ENCODE measurements at places on chromosomes 5 and 9.

GRCh38 chr5:147743678-147744374, 38.7 kb downstream of the JAKMIP2 start:
- no peak for DNase-seq

DNA sequence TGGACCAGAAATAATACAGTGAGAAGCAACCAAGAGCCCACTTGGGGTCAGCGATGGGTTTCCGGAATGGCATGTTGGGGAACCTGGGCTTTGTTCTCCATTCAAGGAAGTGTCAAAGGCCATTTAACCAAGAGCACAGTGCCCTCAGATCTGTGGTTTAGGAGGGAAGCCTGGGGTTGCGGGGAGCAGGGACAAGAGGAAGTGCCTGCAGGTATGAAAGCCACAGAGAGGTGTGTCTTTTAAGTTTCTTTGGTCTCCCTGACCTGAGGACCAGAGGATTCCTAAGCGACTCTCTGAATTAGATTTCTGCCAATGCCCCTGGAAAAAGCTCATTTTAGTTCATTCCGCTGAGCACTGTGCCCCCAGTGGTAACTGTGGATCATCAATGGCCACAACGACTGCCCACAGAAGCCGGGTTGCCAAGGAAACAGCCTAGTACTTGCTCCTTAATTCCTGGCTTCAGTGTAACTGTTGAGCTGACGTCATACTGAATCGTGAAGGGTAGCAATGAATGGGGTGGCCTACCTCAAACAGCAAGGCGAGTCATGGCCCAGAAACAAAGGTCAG, 107.3 kb upstream of the SPIN1 start:
- no peak for DNase-seq

- DNase-seq = no peak
Measured at GRCh38 chr9:16032799-16033198, 480.0 kb downstream of the CCDC171 start.

GRCh38 chr9:113474360-113475028, 11.0 kb downstream of the RGS3 start:
- no peak for DNase-seq

- DNase-seq = no peak
Measured at GRCh38 chr9:92989561-92989960, 42.2 kb downstream of the FGD3 start.

DNA sequence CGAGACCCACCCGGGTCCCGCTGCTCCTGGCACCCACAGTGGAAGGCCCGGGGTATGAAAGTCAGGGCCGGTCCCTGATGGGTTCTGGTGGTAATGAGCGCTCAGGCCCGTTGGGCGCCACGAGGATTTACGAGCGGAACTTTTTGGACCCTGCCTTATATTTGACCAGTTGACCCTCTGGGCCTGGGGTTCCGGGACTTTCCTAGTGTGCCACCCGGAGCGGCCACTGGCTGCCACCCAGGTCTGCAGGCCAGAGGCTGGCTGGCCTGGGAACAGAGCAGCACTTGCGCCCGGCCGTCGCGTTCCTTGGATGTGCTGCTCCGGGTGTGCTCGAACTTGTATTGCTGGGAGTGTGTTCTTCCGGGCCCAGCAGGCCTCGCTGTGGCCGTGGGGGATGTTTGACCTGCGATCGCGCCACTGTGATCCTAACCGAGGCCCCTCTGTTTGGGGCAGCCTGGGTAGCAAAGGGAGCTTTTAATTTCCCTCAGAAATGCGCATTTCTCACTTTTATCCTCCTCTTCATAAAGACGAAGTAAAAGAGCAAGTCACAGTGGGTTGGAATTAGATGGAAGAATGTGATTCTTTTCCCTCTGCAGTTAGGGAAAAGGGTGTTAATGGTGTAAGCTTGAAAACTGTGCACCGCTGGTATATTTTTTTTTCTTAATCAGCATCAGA, 1.2 kb downstream of the F2RL1 start:
- DNase-seq = no peak

DNA sequence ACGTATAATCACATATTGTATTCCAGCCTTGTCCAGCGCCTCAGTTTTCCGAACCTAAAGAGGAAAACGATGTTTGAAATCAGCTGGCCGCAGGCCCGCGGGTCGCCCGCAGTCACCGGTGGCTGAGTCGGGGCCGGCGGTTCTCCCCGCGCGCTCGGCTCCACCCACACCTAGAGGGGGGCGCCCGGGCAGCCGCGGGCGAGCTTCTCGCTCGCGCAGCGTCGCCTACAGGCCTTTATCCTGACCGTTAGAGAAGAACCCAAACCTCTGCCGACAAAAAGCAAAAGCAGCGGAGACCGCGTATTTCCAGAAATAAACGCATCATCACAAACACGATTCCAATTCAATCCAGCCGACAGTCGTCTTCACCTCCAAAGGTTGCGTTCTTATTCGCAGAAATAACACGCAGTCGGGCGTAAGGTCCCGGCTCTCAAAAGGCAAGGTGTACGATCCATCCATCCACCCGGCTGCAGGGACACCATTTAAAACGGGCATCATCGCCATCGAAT, 725 bp upstream of the NIPBL start:
- peak; percentile 26 for DNase-seq

DNA sequence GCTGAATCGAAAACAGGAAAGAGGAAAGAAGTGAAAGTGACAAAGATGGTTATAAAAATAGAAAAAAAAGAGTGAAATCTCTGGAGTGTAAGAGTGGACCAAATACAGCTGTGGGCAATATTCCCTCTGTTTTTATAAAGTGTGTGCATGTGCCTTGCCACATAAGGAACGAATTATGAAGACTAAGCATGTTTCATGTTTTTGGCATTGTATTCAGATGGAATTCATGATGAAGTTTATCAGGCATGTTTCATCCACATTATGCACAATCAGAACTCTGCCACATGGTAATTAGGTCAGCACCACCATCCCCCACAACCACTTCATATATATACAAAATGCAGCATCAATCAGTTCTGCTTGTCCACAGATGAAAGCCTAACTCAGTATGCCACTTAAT, 348.0 kb downstream of the ZNF608 start:
- DNase-seq = no peak

DNA sequence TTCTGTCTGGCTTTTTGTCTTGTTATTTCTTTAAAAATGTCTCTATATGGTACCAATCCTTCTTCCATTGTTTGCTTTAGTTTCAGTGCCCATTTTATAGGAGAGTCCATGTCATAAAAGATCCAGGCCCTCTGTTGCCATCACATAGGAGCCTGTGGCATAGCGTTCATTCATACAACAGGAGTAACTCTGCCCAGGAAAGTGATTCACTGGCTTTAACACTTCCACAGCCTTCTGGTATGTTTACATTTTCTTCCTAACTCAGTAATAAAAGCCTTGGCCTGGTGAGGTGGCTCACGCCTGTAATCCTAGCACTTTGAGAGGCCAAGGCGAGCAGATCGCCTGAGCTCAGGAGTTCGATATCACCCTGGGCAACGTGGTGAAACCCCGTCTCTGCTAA, 519.3 kb upstream of the PTGER4 start:
- no peak for DNase-seq

DNA sequence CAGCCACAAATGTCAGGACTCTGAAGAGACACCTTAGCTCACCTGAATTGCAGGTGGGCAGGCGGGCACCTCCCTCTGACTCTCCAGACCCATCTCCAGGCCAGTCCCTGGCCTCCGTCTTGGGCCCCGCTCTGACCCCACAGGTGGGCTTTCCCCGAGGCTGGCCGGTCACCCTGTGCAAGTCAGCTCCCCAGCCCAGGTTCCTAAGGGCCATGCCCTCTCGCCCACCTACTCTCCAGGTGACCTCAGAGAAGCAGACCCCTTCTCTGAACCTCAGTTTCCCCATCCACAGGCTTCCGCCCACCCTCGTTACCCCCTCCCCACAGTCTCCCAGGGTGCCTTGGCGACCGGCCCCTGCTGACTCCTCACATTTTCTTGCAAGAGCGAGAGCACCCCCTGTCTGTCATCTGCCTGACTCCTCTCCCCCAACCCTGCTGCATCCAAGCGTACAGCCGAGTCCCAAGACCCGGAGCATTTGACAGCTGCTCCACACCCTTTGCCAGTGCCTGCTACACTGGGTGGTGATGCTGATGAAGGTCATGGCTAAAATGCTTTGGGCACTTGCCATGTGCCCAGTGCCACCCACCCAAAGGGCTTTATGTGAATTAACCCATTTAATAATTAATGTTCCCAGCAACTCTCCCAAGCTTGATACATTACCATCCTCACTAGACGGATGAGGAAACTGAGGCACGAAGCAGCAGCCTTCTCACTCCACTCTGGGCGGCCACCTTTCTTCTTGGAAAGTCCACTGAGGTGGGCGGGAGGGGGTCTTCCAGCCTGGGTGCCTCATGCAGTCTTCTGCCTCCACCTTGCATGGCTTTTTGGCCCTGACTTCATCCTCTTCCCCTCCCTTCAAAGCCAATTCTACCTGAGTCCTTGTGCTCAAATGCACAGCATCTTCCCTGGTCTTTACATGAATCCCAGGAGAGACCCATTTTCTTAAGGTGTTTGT, 51.1 kb upstream of the ORM1 start:
- no peak for DNase-seq

- DNase-seq = no peak
Measured at GRCh38 chr5:78543916-78544315, 104.7 kb downstream of the LHFPL2 start.

DNA sequence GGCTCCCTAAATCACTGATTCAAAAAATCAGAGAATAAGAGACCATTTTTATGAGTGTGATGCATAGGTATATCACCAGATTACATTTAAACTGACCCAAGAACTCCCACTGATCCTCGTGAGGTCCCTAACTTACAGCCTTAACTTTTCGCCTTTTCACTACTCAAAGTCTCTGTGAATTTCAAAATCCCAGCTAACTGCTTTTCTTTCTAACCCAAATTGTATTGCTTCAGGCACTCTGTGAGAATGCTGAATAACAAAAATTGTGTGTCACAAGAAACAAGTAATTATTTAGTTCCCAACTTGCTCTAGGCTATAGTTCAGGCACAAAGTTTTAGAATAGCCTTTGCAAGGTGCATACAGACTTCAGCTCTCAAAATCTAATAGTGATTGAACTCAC, 368.6 kb downstream of the CHSY3 start:
- no peak for DNase-seq

- no peak for DNase-seq
Measured at GRCh38 chr5:152987131-152987530, 503.3 kb upstream of the GRIA1 start.

DNA sequence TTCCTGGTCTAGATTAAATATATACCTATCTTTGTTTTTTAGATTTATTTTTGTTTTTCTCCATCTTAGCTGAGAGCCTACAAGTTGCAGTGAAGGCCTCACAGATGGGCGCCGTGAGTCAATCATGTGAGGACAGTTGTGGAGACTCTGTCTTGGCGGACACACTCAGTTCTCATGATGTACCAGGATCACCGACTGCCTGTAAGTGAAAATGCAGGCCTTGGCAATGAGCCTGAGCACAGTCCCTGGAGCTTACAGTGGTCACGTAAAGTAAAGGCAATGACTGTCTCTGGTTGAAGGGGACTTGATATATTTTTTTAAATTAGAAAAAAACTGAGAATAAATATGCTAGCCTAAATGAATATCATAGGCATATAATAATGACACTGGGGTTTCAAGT, 271.9 kb downstream of the ARHGEF28 start:
- no peak for DNase-seq

GRCh38 chr9:138014563-138014945, 137.0 kb downstream of the CACNA1B start:
- no peak for DNase-seq

DNA sequence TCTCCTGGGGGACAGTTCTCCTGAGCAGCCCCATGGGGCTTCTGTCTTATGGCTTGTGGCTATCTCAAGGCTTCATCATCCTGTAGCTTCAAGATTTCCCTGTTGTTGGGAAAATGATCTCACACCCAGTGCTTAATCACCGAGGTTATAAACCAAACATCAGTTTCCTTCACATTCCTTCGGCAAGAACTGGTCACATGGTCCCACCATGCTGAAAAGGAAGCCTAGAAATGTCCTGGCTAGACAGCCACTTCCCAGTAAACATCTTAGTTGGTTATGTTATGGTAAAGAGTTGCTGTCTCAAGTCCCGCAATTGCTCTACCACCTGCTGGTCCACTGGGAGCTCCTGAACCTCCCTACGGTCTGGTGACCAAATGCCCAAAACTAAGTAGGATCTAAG, 66.0 kb downstream of the RAB3C start:
- DNase-seq = no peak

- no peak for DNase-seq
Measured at GRCh38 chr9:109315480-109316206, 5.2 kb downstream of the EPB41L4B start.

- no peak for DNase-seq
Measured at GRCh38 chr5:42995360-42995751, 44.8 kb downstream of the ANXA2R start.
